ENCODE measurements at places on chromosomes 16 and 17.

- DNase-seq, result no peak
Measured at GRCh38 chr16:1351215-1351581, 480 bp downstream of the TSR3 start.

- no peak for DNase-seq
Measured at GRCh38 chr16:50259334-50260205, 6.8 kb upstream of the ADCY7 start.

DNA sequence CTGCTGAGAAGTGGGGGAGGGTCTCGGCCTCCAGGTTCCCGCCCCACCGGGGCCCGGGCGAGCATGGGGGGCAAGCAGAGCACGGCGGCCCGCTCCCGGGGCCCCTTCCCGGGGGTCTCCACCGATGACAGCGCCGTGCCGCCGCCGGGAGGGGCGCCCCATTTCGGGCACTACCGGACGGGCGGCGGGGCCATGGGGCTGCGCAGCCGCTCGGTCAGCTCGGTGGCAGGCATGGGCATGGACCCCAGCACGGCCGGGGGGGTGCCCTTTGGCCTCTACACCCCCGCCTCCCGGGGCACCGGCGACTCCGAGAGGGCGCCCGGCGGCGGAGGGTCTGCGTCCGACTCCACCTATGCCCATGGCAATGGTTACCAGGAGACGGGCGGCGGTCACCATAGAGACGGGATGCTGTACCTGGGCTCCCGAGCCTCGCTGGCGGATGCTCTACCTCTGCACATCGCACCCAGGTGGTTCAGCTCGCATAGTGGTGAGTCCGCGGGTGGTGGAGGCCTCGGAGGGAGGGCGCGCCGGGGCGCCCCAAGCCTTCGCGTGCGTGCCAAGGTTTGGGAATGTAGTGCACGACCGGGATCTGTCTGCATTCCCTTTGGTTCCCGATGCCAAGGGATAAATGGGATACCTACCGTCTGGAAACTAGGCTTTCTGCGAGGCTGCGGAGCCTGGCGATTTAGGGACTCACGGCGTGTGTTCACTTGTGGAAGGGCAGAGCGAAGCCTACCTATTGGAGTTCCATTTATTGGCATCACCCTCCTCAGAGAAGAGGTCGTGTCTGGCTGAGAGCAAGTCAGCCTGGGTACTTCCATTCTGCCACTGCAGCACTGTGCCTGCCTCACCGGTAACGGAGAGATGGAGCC lies 1.0 kb downstream of the ZNRF1 start:
- DNase-seq, result no peak

DNA sequence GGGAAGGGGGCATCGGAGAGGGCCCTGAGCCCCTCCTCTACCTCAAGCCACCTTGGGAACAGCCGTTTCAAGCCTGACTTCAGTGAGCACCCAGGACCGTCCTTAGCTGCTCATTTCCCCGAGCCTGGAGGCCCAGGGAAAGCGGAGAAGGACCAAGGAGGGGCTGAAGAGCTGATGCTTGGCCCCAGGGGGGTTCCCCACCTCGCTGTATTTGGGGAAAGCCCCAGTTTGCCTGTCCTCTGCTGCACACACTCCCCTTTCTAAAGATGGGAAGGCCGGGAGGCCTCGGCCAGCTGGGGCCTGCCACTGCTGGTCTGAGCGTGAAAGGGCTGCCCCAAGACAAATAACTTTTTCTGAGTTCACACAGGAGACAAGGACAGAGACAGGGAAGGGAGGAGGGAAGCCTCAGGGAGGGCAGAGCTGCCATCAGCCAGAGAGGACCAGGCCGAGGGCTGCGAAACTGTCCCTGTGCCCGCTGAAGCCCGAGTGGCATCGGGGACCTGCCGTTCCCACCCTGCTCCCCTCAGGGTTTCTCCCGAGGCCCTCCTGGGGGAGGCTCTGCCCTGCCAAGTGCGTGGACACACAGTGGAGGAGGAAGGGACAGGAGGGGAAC lies 11.6 kb downstream of the ZACN start:
- no peak for DNase-seq

DNA sequence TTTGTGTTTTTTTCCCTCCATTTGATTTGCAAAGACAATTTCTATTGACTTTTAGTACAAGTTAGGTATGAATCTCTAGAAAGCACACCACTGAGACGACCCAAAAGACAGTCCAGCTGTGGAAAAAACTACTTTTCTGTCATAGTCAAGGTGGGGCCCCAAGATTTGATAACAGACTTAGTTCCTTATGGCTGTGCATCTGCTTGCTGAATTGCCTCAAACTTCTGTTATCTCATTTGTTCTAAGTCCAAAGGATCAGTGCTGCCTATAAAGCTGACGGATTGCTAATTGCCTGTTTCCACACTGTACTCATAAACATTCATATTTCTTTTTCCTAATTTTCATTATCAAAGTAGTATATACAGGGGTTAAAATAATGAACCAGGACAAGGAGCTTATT lies 180.8 kb downstream of the SPECC1 start:
- no peak for DNase-seq

DNA sequence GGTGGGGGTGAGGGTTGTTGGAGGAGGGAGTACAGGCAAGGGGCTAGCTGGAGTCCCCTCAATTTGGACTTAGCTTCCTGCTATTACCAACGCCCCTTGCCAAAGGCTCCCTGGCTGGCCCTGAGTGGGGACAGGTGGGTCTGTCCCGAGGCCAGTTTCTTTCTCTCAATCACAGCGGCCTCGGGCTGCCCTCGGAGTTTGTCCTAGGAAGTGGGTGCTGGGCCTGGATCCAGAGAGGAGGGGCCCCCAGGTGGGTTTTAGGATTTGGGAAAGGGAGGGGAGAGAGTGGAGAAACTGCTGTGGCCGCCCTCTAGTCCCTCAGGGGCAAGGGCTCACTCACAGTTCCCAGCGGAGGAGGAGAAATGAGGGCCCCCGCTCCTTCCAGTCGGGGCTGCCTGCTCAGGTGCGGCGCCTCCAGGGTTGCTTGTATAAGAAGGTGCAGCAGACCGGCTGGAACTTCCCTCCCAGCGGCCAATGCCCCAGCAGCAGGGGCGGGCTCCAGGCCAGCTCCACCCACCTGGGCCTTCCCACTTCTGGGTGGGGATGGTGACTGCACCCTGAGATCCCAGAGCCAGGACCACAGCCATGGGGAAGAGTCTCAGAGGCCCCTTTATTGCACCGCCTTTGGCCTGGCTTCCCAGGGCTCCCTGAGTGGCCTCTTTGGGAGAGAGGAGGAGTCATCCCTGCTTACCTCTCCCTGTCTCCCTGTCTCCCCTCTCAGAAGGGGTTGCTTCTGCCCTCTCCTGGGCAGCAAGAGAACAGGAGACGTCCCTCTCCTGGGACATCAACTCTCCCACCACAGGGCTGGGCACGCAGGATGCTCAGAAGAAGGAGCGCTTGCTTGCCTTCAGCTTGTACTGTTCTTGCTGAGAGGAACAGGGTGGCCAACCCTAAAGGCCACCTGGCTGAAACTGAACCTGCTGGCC lies 112.0 kb upstream of the SMURF2 start:
- no peak for DNase-seq

- DNase-seq, result no peak
Measured at GRCh38 chr17:27824176-27824715, 23.9 kb upstream of the NOS2 start.

DNA sequence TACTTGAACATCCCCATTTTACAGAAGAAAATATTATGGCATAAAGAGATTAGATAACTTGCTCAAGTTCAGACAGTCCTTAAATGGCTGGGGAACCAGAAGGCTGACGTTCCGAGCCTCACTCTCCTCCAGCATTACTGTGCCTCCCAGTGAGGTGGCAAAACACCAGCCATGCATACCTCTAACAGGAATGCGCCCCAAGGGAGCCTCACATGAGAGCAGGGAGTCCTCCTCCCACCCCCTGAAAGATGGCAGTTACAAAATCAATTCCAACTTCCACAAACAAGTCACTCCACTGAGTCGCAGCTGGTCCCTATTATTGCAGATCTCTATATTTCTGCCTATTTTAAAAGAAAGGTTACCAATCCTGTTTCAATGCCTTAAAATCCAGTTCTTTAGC lies 55.5 kb downstream of the ANKFY1 start:
- no peak for DNase-seq

- no peak for DNase-seq
Measured at GRCh38 chr17:39666601-39667261, 1.5 kb upstream of the PNMT start.

- DNase-seq, result no peak
Measured at GRCh38 chr17:9684955-9685621, 39.8 kb downstream of the USP43 start.

DNA sequence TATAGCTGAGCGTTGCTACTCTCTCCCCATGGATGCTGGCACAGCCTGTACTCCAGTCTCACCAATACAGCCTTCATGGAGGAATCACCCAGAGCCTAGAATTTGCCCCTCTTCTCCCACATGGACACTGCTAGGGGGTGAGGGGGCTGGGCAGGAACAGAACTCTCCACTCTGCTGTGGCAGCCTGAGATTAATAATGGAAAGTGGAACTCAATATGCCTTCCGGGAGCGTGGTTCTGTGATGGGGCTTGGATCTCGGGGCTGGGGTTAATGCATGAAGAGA lies 1.2 kb downstream of the SLC9A5 start:
- DNase-seq, result no peak

GRCh38 chr17:7894226-7894625 lies 5.6 kb downstream of the CHD3 start:
- DNase-seq, result no peak

- no peak for DNase-seq
Measured at GRCh38 chr17:78924481-78925151, 571 bp downstream of the TIMP2 start.

DNA sequence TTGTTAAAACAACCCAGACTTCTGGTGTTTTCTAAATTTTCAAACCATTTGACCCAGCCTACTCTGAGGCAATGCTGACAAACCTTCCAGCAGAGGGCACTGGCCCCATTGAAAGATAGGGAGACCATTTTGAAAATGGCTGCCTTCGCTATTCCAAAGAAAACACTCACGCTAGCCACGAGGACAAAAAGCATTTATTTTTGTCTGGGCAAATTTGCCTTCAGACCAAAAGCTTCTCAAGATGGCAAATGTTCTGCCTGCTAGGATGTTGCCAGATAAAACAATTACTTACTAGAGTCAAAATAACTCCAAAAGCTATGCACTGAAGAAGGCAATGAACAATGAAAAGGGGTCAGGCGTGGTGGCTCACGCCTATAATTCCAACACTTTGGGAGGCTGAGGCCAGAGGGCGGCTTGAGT lies 296.7 kb upstream of the IRX5 start:
- no peak for DNase-seq

GRCh38 chr17:38579934-38580333 lies 25.8 kb downstream of the SRCIN1 start:
- DNase-seq, result no peak

Measured in cortex of kidney (tissue), 1 donor.